Lung (tissue), 17 donors: ENCODE measurements at places on chromosomes 11 and 22. TPM values are rescaled to one million over a fixed set of nuclear protein-coding genes. Genes with fewer than 3 reads are reported as not detected.

DNA sequence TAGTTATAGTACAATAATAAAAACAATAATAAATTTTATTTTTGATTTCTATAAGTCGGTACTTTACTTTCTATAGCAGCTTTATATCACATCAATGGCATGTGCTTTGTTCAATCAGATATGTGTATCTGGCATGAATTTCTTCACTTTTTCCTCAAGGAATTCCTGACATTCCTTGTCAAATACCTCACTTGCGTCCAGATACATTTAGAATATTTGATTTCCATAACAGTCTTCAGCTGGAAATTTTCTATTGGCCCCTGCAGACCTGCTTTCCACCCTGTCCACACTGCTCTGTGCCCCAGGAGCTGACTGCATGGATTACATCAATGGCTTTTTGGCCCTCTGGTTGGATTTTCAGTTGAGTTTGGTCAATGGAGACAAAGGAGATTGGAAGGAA is 93.2 kb downstream of the FAR1 start:
- no peak for DNase-seq

GRCh38 chr11:105447936-105448702 is 161.8 kb upstream of the GRIA4 start:
- DNase-seq: no peak

DNA sequence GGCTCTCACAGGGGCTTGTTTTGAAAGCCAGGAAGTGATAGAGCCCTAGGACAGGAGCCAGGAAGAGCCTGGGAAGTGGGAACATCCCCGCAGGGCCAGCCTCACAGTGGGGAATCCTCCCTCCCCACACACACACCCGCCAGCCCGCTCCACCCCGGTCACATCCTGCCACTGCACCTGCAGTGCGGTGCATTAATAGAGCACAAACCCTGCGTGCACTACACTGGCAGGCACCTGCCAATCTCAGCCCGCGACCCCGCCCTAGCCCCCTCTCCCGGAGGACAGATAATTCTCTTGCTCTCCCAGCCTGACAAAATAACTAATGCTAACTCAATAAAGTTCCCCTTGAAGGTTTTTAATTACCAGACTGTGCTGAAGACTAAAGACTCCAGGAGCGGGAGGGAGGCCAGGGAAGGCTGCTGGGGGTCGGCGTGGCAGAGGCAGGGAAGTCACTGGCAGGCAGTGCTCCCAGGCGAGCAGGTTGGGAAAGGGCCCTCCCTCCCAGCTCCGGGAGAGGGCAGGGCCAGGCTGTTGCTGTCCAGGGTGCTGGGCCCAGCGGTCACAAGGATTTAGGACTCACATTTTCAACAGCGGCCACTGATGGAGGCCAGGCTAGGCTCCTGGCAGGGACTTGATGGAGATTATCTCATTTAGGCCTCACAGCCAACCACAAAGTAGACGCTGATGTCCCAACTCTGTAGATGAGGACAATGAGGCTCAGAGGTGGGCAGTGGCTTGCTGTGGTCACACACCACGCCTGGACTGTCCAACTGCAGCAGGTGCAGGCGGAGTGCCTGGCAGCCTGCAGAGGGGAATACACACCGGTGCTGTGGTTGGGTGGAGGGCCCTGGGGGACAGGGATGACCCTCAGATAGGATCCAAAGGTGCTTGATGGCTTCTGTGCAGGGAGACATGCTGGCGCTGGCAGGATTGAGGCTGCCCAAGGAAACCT is 23.9 kb upstream of the TCF20 start:
- peak; percentile 81 for DNase-seq

DNA sequence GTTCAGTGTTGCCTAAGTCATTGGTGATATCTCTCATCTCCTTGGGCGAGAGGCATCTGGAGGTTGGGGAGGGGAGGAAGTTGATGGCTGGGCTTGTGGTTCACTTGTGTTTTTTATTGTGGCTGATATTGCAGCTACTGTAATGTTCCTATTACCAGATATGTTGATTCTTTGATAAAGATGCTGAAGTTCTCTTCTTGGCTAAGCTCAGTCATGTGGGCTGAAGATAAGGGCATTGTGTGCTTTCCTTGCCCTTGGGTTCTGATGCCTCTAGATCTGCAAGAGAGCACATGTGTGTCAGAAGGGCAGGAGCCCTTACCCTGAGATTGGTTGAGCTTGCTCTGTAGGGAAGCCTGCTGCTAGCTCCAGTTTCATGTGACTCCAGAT is 12.0 kb downstream of the STX3 start:
- no peak for DNase-seq

DNA sequence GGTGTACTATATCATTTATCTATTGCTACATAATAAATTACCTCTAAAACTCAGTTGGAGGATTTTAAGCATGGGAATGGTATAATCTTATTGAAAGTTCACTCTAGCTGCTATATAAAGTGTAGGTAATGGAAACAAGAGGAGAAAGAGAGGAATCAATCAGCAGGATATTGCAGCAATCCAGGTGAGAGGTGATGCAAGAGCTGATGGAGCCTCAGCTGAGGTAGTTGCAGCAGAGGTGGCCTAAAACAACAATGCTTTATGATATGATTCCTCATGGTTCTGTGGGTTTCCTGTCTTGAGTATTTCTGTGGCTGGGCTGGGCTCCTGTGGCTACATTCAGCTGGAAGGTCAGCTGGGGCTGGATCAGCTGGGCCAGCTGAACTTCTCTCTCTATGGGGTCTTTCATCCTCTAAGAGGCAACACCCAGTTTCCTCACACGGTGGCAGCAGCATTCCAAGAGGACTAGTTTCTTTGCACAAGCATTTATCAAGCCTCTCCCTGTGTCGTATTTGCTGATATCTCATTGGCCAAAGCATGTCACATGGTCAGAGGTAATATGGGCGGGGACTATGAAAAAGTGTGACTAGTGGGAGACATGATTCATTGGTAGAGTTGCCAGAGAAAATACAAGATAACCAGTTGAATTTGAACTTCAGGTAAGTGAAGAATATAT is 135.4 kb upstream of the LARGE1 start:
- no peak for DNase-seq

GRCh38 chr11:88489030-88489429 is 151.5 kb upstream of the CTSC start:
- DNase-seq: no peak

- DNase-seq: no peak
These were observed 50.5 kb upstream of the LRRC55 start for GRCh38 chr11:57131080-57131790.

GRCh38 chr11:74154620-74155281 is 16.1 kb downstream of the C2CD3 start:
- DNase-seq: peak; percentile 18

DNA sequence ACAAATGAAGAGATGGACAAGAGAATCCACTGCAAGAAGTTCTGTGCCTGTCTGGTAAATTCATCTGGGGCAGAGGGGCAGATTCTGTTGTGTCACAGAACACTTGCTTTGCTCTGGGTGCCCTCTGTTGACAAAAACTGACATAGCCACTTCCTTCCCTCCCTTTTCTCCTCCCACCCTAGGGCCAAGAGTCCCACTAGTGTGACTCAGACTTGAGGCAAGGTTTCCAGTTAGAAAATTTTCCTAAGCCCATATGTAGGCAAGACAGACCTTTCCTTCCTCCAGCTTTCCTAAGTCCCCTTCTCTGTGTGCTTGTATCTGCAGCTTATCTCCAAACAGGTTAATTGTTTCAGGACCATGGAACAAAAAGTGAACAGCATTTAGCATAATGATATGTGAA is 106.8 kb downstream of the RBFOX2 start:
- DNase-seq: peak; percentile 68

GRCh38 chr22:46098525-46099475 is 51.5 kb upstream of the PPARA start:
- no peak for DNase-seq

DNA sequence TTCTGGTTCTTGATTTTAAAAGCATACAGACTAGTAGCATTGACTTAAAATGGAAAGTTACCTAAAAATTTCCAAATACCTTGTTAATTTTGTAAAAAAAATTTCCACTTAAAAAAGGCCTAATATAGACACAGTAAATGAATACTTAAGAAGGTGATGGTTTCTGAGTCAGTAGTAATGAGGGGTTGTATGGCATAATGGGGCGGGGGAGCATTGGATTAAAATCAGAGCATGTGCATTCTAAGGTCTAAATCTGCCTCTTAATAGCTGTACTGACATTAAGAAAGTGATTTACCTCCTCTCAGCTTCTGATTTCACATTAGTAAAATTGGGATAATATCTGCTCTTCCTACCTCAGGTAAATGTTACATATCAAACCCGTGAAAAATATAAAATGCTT is 446.5 kb downstream of the AASDHPPT start:
- no peak for DNase-seq

The PIH1D2 gene
- 14.5 TPM for total RNA-seq

GRCh38 chr11:107018219-107018901 is at the start of gene GUCY1A2:
TSS of gene GUCY1A2 (minus strand) at chr11:107018476. CDS start at chr11:107018055, 421 bp downstream.
- peak; percentile 86 for DNase-seq

The MMP13 gene
- total RNA-seq: 0.09 TPM

The CHADL gene
- 4.2 TPM for total RNA-seq
